ENCODE measurements at places on chromosomes 16 and 17.
A peak's percentile ranks its signal among the peaks of the same experiment; 100 is the strongest.

GRCh38 chr16:79449900-79450299, 150.6 kb downstream of the MAF start:
- DNase-seq = no peak

- no peak for DNase-seq
Observed at GRCh38 chr16:74438492-74438979, 17.3 kb upstream of the CLEC18B start.

DNA sequence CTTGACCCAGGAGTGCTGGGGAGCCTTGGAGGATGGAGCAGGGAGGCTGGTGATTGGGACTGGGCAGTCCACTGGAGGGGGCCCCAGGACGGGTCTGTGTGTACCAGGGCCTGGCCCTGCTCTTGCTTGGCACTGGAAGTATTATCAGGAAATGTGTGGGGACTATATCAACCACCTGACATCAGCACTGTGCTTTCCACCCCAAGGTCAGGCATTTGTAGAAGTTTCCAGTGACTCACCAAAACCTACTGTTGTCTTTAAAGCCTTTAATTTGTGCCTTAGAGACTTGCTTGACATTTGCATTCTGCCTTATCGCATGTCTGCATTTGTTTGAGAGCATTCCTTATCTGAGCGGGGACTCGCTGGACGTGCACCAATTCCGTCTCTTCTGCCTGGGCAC, 323.1 kb downstream of the FOXL1 start:
- no peak for DNase-seq

- no peak for DNase-seq
Observed at GRCh38 chr16:89145406-89146161, 26.0 kb upstream of the CDH15 start.

- DNase-seq = no peak
Observed at GRCh38 chr17:5838661-5839300, 231.4 kb upstream of the WSCD1 start.

- no peak for DNase-seq
Observed at GRCh38 chr17:11485336-11486100, 112.8 kb upstream of the DNAH9 start.

- DNase-seq = no peak
Observed at GRCh38 chr17:81332914-81333528, 37.9 kb upstream of the SLC38A10 start.

- no peak for DNase-seq
Observed at GRCh38 chr17:19619705-19620325, 28.7 kb upstream of the ALDH3A2 start.

DNA sequence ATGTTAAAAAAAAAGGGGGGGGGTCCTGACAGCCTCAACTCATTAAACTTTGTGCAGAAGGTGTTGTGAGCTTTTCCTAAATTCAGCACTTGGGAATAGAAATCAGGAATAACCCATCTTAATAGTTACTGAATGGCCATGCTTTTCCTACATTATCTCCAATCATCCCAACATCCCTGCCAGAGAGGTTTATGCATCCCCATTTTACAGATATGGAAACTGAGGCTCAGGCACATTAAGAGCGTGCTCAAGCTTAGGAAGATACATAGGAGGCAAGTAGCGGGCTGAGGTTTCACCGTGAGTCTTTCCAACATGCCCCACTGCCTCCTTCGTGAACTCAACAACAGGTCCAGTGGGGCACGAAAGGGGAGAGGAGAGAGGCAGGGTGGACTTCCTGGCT, 78.4 kb downstream of the C17orf67 start:
- no peak for DNase-seq

DNA sequence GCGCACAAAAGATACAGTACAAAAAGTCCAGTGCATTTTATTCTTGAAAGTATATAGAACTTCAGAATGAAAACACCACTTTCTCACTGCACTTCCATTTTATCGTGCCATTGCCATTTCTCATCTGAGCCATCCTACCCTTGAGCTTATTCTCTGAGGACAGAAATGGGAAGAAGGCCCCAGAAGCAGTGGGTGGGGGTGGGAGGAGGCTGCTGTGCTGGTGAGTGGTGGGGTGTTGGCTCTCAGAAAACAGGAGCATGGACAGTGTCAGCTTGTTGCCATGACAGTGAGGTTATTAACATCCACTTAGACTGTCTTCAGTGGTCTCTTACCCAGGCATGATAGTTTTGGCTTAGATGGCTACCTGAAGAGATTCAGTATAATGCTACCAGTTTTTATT, 4.5 kb downstream of the ATMIN start:
- no peak for DNase-seq

DNA sequence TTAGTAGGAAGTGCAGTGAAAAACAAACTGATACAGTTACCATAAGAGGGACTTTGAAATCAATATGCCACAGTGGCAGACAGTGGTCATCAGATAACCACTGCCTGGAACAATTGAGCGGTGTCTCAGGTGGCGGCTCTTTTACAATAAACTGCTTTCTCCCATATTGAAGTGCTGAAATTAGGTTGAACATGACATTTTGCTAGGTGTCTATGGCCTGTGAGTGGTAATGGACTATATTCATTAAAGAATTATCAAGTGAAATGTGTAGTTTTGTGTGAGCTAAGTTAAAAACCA, 214.7 kb downstream of the RPTOR start:
- no peak for DNase-seq

- peak; percentile 59 for DNase-seq
Observed at GRCh38 chr16:27202923-27203506, 311 bp upstream of the KDM8 start.

GRCh38 chr17:15909481-15909991, 35.4 kb upstream of the ADORA2B start:
- no peak for DNase-seq

GRCh38 chr17:34311291-34311690, 7.9 kb upstream of the CCL8 start:
- no peak for DNase-seq

GRCh38 chr17:77723071-77723908, 235.2 kb upstream of the TNRC6C start:
- no peak for DNase-seq

GRCh38 chr16:4415538-4416199, 727 bp downstream of the CORO7 start:
- DNase-seq = no peak

DNA sequence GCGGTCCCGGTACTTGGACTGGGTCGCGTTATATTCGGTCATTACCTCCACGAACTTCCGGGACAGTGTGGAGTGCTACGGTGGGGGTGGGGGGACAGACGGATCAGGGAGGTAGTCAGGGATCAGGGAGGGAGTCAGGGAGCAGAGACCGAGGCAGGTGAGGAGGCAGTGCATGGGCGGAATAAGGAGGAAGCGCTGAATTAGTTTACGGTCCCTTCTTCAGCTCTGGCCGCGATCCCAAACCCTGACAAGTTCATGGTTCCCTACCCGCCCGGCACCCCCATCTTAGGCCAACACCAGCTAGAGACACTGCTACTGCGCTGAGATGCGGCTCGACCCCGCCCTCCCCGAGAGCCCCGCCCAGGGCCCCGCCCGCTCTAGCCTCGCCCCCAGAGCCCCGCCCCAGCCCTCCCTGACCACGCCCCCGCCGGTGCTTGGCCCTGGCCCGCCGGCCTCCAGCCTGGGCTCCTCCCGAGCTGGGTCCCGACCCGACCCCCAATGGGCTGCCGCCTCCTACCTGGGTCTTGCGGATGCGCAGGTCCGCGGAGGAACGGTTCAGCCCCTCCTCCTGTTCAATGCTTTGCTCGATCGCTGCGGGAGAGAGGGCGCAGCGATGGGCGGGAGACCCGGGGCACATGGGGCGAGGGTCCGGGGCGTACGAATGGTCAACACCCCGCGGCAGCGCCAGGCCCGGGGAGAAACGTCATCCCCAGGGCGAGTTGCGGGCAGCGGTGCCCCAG, 12.1 kb downstream of the HSD3B7 start:
- no peak for DNase-seq

- no peak for DNase-seq
Observed at GRCh38 chr17:77343031-77343800, 202.4 kb downstream of the SEC14L1 start.

DNA sequence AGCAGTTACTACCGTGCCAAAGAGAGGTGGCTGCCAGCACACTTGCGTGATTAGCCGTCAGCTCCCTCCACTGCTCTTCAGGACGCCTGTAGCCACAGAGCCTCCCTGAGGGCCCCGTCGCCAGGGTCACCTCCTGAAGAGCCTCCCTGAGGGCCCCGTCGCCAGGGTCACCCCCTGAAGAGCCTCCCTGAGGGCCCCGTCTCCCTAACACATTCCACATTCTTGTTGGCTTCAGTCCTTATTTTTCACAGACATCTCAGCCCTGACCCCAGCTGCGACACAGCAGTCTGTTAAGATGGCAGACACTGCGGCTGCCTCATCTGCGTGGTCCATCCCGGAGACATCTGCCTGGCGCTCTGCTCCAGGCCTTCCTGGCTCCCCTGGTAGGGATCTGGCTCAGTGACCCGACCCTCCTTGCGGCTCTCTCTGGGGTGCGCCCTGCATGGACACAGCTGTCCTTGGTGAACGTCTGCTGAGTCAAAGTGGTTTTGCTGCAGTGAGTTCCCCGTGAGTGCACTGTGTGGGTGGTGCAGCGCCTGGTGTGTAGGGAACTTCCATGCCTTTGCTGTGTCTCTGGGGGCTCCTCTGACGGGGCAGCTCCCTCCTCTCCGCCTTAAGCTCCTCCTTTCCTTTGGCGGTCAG, 11.4 kb downstream of the ACSF3 start:
- DNase-seq = no peak

GRCh38 chr17:8300226-8300625, 5.0 kb upstream of the SLC25A35 start:
- DNase-seq = no peak

GRCh38 chr17:4728124-4728523, 3.1 kb upstream of the MED11 start:
- DNase-seq = no peak

GRCh38 chr16:24778671-24779070, 49.2 kb downstream of the TNRC6A start:
- no peak for DNase-seq

DNA sequence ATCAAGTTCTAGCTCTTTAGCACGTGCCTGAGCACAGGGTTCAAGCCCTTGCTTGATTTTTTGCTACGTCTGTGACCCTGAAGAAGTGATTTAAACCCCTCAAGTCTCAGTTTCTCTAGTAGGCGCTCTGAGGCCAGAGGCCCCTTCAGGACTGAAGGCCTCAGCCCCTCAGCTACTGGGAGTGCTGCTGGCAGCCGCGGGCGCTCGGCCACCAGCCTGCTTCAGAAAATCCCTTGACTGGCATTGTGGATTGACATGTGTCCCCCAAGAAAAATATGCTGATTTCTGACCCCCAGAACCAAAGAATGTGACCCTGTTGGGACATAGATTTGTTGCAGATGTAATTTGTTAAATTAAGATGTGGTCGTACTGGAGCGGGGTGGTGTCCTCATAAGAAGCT, 20.2 kb upstream of the WFDC1 start:
- no peak for DNase-seq

GRCh38 chr17:27904114-27904513, 10.9 kb upstream of the LYRM9 start:
- DNase-seq = no peak

- no peak for DNase-seq
Observed at GRCh38 chr16:50457979-50458491, 89.2 kb upstream of the BRD7 start.

GRCh38 chr17:75087558-75088453, at the start of gene SLC16A5:
Gene SLC16A5, plus strand, starts transcription at chr17:75087954. Its CDS starts 5,683 bp downstream, at chr17:75093637.
- no peak for DNase-seq

- DNase-seq = no peak
Observed at GRCh38 chr17:8140065-8141029, 11.9 kb downstream of the PER1 start.

GRCh38 chr17:55622547-55622946, 100.1 kb downstream of the TMEM100 start:
- DNase-seq = no peak

- no peak for DNase-seq
Observed at GRCh38 chr17:62871291-62871690, 63.2 kb upstream of the MARCHF10 start.

GRCh38 chr16:86709902-86710601, 131.7 kb downstream of the FOXL1 start:
- DNase-seq = no peak

DNA sequence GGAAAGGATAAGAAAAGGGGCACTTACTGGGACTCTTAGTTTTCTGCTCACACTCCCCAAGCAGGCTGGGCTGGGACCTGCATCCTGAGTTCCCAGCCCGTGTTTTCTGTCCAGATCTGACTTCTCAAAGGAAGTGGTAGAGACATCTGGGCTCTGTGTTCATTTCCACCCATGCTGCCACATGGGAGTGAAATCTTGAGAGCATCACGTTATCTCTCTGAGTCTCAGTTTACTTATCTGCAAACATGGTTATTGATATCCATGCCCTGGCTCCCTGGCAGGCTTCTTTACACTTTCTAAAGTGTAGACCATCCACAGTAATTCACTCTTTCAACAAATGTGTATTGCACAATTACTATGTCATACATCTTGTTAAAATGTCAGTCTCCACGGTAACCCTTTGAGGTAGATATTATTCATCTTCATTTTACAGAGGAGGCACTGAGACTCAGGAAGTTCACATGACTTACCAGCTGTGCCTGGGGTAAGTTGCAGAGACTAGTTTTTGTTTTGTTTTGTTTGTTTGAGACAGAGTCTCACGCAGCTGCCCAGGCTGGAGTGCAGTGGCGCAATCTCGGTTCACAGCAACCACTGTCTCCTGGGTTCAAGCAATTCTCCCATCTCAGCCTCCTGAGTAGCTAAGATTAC, 3.4 kb downstream of the ZNF688 start:
- peak; percentile 19 for DNase-seq

GRCh38 chr17:83178533-83179304, 99.3 kb downstream of the METRNL start:
- no peak for DNase-seq

GRCh38 chr17:18143044-18143936, 34.7 kb downstream of the MYO15A start:
- DNase-seq = no peak

DNA sequence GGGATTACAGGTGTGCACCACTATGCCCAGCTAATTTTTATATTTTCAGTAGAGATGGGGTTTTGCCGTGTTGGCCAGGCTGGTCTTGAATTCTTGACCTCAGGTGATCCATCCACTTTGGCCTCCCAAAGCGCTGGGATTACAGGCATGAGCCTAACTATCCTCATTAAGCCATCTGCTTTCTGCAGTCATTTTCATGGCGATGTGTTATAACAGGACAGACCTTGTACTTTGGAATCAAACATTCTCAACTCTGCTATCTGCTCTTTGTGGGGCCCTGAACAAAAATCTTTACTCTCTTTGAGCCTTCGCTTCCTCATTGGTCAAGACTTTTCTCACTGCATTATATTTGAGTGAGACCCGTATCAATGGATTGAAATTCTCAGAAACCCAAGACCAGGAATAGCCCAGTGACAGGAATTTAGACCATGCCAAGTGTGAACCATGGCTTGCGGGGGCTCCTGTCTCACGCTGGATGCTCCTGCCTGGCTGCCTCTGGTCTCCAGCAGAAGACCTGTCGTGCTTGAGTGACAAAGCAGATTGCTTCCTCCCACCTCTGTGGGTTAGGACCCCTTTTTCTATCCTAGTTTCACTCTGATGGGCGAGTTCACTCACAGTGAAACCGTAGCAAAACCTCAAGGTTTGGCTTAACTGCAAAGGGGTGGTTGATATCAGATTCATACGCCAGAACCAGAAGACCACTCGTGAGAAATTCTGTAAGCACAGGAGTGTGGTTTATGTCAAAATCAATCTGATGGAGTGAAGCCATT, 519.1 kb downstream of the MAF start:
- DNase-seq = no peak
